ENCODE measurements at places on chromosomes 4 and X. TPM values are rescaled to one million over a fixed set of nuclear protein-coding genes. Genes with fewer than 3 reads are reported as not detected.

- DNase-seq: no peak
Observed at GRCh38 chr4:158300012-158300411, 89.7 kb downstream of the TMEM144 start.

DNA sequence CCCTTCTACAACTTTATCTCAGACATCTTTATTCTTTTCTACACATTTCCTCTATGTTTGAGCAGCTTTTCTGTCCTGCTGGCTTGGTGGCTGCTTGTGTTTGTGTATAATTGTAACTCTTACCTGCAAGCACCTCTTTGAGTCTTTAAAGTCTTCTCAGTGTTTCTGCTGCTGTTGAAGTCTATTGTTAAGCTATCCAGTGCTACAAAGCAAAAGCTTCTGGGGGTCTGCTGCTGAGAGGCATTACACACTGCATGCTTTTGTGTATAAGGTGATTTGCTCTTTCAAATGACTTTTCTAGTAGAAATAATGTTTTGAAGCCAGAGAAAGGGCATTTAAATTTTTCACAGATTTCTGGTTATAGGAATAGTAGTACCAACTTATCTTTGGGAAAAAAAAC lies 241.8 kb downstream of the DTHD1 start:
- DNase-seq: no peak

DNA sequence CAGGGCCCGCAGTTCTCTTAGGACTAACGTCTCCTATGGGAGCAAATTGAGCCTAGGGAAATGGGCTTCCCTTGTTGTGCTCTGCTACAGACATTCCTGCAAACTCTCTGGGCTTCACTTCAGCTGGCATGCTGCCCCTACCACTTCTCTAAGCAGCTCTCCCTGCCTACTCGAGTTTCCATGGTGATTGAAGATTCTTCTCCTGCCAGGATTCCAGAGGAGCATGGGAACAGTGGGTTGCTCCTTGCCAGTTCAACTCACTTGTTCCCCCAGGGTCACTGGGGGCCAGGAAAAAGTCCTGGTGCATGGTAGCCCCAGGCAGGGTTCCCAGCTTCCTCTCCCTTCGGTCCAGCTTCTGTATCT lies 21.1 kb upstream of the WDR17 start:
- DNase-seq: peak; percentile 15

DNA sequence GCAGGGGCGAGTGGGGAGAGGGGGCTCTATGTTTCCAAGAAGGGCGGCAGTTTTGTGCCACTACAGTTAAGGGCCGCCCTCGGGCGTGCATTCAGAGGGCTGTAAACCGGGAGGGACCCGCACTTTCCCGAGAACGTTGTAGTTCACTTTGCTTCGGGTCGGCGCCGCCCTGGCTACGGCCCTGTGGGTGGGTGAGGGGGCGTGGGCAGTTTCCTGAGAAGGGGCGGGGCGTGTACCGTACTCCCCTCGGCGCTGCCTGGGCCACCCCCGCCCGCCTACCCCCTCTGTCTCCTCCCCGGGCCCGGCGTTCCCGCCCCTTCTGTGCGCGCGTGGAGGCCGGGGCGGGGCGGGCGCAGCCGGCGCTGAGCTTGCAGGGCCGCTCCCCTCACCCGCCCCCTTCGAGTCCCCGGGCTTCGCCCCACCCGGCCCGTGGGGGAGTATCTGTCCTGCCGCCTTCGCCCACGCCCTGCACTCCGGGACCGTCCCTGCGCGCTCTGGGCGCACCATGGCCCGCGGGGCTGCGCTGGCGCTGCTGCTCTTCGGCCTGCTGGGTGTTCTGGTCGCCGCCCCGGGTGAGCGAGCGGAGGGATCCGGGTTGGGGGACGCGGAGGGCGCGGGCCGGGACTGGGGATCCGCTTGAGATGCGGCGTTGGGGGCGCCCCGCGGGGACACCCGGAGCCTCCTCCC lies at the start of gene CD99:
TSS of gene CD99 (plus strand) at position 440 of the 687 bp plus-strand sequence. CDS start at position 506, 66 bp downstream.
- peak; percentile 98 for DNase-seq

HMX1 gene
- total RNA-seq: not detected

MAGEB10 gene
- total RNA-seq: 2.4 TPM

FGD1 gene
- 3.1 TPM for total RNA-seq
